Esophagus squamous epithelium (tissue), 5 donors: ENCODE measurements at places on chromosomes 6 and 20.
A peak's percentile ranks its signal among the peaks of the same experiment; 100 is the strongest.

GRCh38 chr6:106085984-106086813 is at the start of gene PRDM1:
PRDM1 (plus strand) TSS chr6:106086336; CDS start chr6:106086554, 218 bp downstream.
- peak; percentile 56 for DNase-seq

- no peak for DNase-seq
Measured at GRCh38 chr6:31412506-31412905, 9.1 kb downstream of the MICA start.

DNA sequence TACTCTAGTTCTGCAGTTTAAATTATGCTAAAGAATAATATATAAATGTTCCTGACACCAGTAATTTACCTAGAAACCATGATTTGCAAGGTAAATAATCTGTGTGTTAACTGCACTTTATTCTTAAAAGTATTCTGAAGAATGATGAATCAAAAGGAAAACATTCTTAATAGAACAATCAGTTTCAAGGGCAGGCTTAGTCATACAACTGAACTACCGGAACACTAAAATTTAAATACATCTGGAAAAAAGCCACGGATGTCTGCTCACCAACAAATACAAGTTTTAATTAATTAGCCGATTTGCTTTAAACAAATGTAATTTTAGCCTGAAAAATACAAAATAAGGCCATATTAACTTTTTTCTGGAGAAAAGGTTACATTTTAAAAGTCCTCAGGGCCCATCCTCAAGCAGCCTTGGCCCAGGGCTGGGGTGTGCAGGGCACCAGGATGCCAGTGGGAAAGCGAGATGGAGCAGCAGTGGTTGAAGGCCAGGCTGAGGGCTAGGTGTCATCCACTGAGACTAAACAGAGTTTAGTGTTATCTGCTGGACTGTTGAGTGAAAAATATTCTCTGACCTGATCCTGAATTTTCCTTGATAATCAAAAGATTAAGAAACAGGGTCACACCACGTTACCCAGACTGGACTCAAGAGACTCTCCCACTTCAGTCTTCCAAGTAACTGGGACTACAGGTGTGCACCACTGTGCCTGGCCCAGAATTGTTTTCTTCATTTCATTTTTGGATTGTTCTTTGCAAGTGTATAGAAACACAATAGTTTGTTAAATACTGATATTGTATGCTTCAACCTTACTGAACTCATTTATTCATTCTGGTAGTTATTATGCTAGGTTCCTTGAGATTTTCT is 88.2 kb upstream of the DST start:
- DNase-seq: no peak

DNA sequence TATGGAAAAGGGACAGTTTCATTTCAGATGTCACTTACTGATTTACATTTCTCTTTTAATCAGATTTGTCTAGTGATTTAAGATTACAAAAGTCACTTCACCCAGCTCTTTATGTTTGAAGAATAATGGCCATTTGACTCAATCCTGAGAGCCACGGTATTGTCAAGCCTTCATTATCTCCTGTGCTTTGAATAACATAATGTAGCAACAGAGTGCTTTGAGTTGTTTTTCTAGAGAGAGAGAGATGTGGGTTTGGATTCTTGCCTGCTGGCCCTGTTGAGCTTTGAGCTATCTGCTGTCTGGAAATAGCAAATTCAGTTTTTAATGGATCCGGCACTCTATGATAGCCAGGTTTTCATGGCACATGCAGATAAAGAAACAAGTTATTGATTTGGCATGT is 478.4 kb upstream of the SOX4 start:
- no peak for DNase-seq

- DNase-seq: no peak
Measured at GRCh38 chr6:105294129-105294528, 108.8 kb downstream of the PREP start.

DNA sequence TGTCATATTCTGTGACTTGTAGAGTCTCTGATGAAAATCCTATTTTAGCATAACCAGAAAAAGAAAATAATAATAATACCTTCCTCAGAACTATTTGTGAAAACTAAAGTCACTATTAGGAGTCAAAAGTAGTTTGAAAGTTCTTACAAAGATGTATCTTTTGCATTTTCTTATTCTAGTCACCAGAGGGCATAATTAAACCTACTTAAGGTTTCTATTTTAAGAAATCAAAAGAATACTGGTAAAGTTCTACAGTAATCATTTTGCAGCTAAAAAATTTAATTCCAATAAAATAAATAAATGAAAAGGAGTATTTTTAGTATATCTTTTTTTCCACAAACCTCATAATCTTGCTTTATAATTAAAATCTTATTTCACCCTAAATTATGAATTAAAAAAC is 28.0 kb upstream of the MCM9 start:
- DNase-seq: no peak

DNA sequence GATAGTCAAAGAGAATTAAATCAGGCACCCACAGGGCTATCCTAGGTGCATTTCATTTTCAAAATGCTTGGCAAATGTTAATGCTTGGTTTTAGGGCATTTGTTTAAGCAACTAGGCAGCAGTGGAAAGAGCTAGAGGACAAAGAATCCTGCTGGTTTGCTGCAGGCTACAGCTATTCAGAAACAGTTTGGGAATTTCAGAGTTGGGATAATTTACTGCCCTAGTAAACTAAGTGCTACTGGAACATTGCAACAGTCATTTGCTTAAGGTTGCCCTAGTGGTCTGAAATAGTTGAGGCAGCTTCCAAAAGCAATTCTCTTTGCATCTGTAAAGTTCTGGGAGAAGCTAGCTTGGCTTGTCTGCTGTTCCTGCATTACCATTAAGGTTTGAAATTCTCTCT is 312.7 kb downstream of the LAMA2 start:
- no peak for DNase-seq

DNA sequence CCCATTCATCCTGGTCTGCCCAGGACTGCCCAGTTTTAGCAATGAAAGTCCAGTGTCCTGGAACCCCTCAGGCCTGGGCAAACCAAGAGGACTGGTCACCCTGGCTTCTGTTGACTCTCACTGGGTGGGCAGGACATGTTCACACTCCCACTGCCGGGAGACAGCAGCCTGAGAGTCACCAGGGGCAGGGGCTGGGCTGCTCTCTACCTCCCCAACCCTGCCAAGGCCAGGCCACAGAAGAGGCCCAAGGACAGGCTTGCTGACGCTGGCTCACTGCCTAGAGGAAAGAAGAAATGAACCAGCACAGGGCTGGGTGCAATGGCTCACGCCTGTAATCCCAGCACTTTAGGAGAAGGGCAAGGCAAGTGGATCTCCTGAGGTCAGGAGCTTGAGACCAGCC is 36.9 kb downstream of the C20orf203 start:
- DNase-seq: no peak

- no peak for DNase-seq
Measured at GRCh38 chr20:43379239-43379917, 78.3 kb upstream of the SRSF6 start.

DNA sequence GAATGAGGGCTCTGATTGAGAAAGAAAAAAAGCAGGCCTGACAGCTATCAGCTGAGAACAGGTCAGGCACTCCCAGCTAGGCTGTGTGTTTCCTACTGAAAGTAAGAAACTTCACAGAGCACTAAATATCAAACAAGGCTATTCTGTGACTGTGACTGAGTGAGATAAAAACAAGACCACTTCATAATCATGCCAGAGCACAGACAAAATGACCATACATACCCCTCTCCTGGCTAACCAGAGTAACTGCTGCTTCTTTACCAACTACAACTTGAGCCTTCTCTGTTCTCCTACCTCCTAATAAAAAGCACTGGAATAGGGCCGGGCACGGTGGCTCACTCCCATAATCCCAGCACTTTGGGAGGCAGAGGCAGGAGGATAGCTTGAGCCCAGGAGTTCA is 6.8 kb upstream of the BTN1A1 start:
- DNase-seq: no peak

GRCh38 chr20:37225146-37225545 is 36.5 kb downstream of the GHRH start:
- no peak for DNase-seq

GRCh38 chr6:100117680-100118079 is 123.7 kb upstream of the MCHR2 start:
- no peak for DNase-seq

- no peak for DNase-seq
Measured at GRCh38 chr6:3848380-3848779, 793 bp upstream of the FAM50B start.

GRCh38 chr20:40900666-40901215 is 127.9 kb upstream of the TOP1 start:
- no peak for DNase-seq

DNA sequence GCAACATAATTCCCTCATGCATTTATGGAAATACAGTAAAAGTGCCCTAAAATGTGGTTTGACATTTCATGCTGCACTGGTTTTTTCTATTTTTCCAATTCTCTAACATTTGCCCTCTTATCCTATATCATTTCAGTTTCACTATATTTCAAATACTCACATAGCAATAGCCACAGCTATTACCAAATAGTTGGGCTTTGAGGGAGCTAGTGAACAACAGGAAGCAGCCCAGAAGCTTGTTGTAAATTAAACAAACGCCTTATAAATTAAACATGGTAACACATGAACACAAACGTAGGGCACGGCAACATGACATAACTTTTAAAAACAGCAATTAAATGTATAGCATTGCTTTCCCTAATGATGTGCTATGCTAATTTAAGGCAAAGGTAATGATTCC is 469.0 kb downstream of the CDC5L start:
- no peak for DNase-seq

DNA sequence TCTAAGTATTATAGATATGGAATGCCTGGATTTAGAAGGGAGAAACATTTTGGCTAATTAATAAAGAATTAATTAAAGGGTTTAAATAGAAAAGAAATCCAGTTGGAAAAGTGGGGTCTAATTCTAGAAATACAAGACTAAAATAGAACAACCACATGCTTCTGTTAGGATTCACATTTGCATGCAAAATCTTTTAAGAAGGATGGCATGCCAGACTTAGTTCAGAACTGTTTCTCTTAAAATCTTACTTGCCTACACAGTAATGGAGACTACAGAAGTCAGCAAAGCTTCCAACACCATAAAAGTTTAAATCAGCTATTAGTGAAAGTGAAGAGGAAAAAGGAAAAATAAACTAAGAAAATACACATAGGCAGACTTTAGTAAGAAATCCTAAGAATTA is 32.7 kb upstream of the KATNA1 start:
- no peak for DNase-seq

GRCh38 chr6:160138839-160139419 is 17.3 kb downstream of the SLC22A1 start:
- DNase-seq: no peak

DNA sequence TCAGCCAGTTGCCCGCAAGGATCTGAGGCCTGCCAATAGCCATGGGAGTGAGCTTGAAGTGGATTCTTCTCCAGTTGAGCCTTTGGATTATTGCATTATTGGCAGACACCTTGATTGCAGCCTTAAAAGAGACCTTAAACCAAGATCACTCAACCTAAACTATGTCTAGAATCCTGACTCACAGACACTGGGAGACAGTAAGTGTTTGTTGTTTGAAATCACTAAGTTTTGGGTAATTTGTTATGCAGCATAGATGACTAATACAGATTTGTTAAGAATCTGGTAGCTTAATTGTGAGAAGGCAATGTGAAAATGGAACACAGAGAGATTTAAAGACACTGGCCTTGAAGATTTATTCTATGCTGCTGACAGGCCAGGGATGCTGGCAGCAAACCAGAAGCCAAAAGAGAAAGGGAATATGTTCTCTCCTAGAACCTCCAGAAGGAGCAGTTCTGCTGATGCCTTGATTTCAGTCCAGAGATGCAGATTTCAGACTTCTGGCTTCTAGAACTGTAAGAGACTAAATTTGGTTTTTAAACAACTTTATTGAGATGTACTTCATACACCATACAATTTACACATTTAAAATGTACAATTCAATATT is 17.6 kb downstream of the SIRPD start:
- no peak for DNase-seq
